ENCODE measurements at places on chromosomes 6 and 20. TPM values are rescaled to one million over a fixed set of nuclear protein-coding genes. Genes with fewer than 3 reads are reported as not detected.

Gene DEFB128
- not detected for total RNA-seq

Gene GRM1
- not detected for total RNA-seq

GRCh38 chr6:85772641-85773040 is 130.0 kb upstream of the SYNCRIP start:
- peak; percentile 6 for DNase-seq

Gene RIPPLY2
- total RNA-seq = not detected

DNA sequence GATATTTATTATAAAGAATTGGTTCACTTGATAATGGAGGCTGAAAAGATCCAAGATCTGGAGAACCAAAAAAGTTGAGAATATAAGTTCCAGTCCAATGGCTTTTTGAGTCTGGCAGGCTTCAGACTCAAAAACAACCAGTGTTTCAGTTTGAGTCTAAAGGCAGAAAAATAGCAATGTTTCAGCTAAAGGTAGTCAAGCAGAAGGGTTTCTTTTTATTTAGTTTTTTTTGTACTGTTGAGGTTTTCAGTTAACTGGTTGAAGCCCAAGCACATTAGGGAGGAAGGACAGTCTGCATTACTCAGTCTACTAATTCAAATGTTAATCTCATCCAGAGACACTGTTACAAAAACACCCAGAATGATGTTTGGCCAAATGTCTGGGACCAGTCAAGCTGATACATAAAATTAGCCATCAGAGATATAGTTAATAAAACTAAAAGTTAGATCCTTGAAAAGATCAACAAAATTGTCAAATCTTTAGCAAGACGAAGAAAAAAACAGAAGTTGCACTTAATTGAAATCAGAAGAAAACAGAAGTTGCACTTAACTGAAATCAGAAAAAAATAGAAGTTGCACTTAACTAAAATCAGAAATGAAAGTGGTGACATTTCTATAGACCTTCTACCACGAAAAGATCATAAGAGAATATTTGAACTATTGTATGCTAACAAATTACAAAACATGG is 980.3 kb upstream of the FLRT3 start:
- DNase-seq = no peak

Gene PRSS16
- total RNA-seq = 1.3 TPM

DNA sequence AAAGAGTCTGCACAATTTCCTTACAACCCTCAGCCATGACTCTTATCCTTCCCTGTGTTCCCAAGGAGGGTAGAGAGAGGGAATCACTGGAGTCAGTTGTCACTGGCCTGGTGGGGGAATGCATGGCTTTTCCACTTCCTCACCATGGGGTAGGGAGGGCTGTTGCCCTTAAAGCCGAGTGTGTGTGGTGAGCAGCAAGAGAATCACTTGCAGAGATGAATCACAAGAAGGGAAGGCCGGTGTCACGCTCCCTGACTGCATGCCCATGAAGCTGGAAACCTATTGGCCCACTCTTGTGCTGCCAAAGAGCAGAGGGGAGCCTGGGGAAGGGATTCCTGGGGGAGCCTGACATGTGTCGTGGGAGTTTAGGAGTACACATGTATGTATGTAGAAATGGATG is 18.1 kb upstream of the BMP6 start:
- no peak for DNase-seq

DNA sequence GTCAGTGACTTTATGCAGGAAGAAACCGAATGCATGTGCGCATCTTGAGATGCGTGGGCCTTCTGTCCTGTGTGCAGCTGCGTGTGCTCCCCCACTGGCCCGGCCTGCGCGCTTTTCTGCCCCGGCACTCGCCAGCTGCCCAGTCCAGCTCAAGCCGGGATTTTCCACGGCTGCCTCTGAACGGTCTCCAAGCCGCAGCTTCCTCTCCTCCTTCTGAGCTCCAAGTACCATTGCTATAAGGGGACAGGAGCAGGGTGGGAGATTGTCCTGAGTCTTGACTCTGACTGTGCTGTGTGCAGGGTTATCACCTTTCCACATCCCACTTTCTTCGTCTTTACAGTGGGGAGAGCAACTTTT is 302.8 kb downstream of the THBS2 start:
- no peak for DNase-seq

Measured in activated naive CD4-positive, alpha-beta T cell treated with anti-CD3 and anti-CD28 coated beads for 36 hours (primary cell).